CD4-positive, alpha-beta T cell treated with Interleukin-21 for 1 hour (primary cell): ENCODE measurements at places on chromosomes 12 and 14.

DNA sequence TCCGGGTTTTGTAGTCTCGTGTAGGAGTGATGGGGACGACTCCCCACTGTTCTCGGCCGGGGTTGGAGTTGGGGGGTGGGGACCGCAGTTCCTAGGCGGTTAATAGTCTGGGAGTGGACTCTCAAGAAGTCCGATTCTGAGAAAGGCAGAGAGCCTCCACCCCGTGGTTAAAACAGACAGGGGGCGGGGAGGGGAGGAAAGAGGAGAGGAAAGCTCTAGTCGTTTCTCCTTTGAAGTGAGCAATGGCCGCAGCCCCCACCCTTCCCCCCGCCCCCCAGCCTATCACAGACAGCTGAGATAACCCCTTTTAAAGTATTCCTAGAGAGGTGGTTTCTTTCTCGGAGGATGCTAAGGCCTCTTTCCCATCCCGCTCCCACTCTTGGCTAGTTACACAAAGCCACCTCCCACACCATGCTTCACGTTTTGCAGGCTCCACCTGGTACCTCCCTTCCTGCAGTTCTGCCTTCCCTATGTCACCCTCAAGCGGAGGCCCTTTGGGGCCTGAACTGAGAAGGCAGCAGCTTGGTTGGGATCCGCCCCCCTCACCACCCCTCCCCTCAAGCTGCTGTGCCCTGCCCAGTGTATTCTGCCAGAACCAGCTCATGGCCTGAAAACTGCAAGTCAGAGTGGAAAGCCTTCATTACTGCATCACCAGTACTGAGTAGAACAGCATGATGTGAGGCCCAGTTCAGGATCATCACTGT, 853 bp downstream of the USP5 start:
- peak; percentile 73 for DNase-seq

DNA sequence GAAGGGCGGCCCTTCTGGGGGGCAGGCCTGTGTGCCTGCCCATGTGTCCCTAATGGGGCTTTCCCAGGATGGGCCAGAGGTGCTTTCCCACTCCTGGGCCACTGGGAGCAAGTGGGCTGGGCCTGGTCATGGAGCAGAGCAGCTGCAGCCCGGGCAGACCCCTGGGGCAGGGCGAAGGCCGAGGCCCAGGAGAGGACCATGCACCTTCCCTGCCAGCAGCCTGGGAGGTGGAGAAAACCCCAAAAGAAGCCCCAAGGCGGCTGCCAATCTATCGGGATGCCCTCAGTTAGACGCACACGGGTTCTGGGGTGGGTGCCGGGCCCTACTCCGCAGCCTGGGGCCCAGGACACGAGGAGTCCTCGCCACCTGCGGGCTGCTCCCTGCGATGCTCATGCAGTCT, 16.1 kb upstream of the CRIP2 start:
- no peak for DNase-seq

GRCh38 chr12:9711664-9712063, 21.2 kb downstream of the CLECL1 start:
- no peak for DNase-seq

GRCh38 chr14:81367563-81367962, 32.6 kb downstream of the STON2 start:
- no peak for DNase-seq

- DNase-seq: no peak
Observed at GRCh38 chr12:111728795-111729194, 37.9 kb upstream of the ALDH2 start.

DNA sequence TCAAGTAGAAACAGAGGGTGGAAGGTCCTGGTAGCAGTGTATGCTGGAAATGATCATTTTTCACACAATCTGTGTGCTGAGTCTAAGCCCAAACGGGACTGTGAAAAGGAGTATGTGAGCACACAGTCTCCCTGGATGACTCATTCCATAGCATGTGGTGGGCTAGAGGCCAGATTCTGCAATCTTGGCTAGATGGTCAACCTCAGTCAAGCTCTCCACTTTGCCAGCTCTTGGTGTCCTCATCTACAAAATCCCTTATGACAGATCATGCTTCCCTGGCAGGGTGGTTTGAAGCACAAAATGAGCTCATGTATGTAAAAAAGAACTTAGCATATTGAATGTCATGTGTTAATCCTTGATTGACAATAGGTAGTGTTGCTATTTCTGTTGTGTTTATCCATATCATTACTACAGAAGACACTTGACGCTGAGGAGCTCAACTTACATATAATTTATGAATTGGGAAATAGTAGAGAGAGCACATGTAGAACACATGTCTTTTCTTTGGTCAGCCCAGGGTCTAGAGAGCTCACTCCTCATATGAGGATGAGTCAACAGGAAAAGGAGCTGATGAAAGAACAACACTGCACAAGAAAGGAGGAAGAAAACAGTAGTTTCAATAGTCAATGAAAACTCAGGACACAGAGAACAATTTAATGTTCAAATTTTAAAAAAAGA, 517.5 kb downstream of the BCL11B start:
- no peak for DNase-seq

DNA sequence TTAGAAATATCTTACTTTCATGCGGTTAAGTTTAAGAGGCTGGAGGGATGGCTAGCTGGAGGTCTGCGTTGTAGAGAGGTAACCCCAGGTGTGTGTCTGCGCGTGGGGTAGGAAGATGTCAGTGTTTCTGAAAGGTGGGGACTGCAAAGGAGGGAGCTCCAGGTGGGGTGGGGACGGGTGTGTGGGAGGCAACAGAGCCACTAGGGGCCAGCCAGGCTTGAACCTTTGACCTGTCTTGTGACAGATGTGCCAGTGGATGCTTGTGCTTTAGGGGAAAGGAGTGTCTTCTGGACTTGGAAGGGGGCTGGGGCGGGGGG, 841 bp downstream of the GLI1 start:
- no peak for DNase-seq

- DNase-seq: no peak
Observed at GRCh38 chr12:94460616-94460959, 921 bp upstream of the CEP83 start.

- no peak for DNase-seq
Observed at GRCh38 chr14:101467181-101467926, 93.9 kb upstream of the DIO3 start.

DNA sequence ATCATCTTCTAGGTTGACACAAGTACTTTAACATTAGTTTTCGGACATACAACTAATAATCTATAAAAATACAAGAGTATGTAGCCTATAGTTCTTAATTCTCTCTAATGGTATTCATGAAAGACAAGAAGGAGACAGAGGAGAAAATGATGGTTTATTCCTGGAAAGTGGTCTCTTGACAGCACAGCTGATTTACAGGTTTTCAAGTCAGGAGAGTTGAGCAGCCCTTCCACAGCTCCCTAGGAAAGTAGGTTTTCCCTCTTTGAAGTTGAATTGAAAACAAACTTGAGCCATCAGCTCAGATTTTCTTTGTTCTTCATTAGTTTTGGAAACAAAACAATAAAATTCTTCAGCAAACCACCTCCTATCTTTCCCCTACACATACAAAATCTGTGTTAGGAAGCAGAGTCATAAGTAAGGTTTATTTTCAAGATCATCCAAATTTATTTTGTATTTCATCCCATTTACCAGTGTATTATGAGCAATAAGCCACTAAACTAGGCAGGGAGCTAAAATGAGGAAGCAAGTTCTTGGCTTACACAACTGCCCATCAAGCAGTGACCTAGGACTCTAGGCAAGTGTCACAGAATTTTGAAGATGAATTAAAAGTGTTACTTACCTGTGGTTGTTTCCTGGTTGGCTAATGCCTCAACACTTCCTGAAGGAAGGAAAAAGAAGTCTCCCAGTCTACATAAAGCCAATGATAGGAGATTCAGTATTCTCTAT, 357.0 kb downstream of the BCAT1 start:
- no peak for DNase-seq

- no peak for DNase-seq
Observed at GRCh38 chr12:122517877-122518276, 8.9 kb downstream of the RSRC2 start.

GRCh38 chr12:108478611-108479206, 36.4 kb upstream of the FICD start:
- DNase-seq: no peak

DNA sequence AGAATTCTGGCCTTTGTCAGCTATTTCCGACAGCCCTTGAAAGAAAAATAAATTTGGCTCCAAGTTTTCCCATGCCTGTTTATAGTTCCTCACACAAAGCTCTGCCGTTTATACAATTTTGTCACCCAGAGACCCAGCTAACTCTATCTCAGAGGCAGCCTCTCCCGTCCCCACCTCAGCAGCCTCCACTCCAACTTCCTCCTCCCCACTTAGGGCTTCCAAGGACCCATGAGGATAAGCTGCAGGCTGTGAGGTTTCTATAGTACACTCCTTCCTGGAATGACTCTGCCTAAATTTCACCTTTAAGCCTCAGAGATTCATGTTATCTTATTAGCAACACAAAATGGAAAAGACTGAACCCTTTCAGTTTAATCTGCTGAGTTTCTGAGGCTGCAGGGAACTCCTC, 71.8 kb downstream of the TTC9 start:
- no peak for DNase-seq

- no peak for DNase-seq
Observed at GRCh38 chr12:94832780-94833681, 170.5 kb downstream of the NDUFA12 start.

DNA sequence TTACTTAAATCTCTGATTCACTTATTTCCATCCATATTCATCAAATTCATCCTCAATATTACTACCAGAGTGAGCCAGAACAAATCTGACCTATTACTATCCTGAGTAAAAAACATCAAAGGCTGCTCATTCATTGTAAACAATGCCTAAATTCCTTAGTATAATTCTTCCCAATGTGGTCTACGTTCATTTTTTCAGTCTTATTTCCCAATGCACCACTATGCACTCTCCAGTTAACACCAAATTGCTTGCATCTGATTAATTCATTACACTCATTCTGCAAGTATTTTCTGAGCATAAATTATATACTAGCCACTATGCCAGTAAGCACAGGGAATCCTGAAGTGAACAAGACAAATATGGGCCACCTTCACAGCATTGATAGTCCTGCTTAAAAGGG, 110.0 kb downstream of the EPS8 start:
- DNase-seq: no peak

GRCh38 chr12:71007781-71008404, 87.4 kb upstream of the PTPRR start:
- DNase-seq: no peak

DNA sequence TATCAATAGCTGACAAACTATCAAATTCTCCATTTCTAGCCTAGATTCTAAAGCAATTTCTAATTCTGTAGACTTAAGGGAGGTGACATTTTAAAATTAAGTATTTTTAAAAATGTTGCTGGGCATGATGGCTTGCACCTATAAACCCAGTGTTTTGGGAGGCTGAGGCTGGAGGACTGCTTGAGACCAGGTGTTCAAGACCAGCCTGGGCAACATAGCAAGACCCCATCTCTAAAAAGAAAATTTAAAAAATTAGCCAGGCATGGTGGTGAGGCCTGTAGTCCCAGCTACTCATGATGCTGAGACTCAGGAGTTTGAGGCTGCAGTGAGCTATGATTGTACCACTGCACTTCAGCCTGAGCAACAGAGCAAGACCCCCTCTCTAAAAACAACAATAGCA, 15.1 kb downstream of the MGST1 start:
- no peak for DNase-seq

GRCh38 chr14:50010752-50011151, 105.6 kb downstream of the VCPKMT start:
- no peak for DNase-seq

DNA sequence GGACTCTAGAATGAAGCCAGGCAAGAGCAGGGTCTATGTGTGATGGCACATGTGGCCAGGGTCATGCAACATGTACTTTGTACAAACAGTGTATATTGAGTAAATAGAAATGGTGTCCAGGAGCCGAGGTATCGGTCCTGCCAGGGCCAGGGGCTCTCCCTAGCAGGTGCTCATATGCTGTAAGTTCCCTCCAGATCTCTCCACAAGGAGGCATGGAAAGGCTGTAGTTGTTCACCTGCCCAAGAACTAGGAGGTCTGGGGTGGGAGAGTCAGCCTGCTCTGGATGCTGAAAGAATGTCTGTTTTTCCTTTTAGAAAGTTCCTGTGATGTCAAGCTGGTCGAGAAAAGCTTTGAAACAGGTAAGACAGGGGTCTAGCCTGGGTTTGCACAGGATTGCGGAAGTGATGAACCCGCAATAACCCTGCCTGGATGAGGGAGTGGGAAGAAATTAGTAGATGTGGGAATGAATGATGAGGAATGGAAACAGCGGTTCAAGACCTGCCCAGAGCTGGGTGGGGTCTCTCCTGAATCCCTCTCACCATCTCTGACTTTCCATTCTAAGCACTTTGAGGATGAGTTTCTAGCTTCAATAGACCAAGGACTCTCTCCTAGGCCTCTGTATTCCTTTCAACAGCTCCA, 39.6 kb downstream of the DAD1 start:
- no peak for DNase-seq
